Activated T-cell treated with anti-CD3 and anti-CD28 coated beads, Interleukin-2, amount 50 U/mL, for 72 hours (primary cell): ENCODE measurements at places on chromosomes 5 and 9. TPM values are rescaled to one million over a fixed set of nuclear protein-coding genes. Genes with fewer than 3 reads are reported as not detected.

The ALDH1B1 gene
- 10.2 TPM for total RNA-seq

The SPRY4 gene
- 1.1 TPM for total RNA-seq

The NOTCH1 gene
- 71.6 TPM for total RNA-seq

- no peak overlapping the region for H3K27ac ChIP-seq
- H3K4me1 ChIP-seq = no peaks in the 10 kb centered on the region
- no peaks in the 10 kb centered on the region for H3K36me3 ChIP-seq
- no peaks in the 10 kb centered on the region for H3K27me3 ChIP-seq
- DNase-seq = no peak
Observed at GRCh38 chr5:121516997-121517396, 334.7 kb upstream of the FTMT start.

The TRIM41 gene
- total RNA-seq = 42.1 TPM
